ENCODE measurements at places on chromosomes 16 and 17.

- peak; percentile 91 for DNase-seq
These were observed 1.9 kb upstream of the PLEKHG4 start for GRCh38 chr16:67277294-67277998.

DNA sequence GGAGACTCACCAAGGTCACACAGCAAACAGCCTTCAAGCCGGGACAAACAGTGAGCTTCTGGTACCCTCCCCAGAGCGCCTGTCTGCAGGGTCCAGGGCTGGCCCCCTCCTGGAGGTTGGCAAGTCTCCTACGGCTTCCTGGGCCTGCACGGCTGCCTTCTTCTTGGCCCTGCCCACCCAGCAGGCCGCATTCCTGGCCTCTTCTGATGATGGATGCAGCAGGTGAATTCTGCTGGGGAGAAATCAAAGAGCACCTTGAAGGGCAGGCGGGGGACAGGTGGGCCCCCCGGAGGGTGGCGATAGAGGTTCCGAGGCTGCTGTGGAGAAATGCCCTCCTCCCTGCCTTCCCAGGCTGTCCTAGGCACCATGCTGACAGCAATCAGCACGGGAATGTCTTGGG is 3.8 kb upstream of the NOS2 start:
- no peak for DNase-seq

DNA sequence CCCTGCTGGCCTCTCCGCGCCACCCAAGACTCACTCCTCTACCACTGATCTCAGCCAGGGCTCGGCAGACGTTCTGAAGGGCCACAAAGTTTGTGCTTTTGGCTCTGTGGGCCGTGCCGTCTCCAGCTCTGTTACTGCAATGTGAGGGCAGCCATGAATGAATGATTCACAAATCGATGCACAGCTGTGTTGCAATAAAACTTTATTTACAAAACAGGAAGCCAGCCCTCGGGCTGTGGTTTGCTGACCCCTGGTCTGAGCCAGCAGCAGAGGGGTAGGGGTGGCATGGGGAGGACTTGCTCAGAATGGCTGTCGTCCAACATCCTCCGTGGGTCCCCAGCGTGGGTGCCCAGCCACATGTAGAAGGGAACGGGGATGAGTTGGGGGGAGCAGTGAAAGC is 63.0 kb upstream of the PVALEF start:
- no peak for DNase-seq

GRCh38 chr16:10660950-10661635 is 33.6 kb downstream of the TEKT5 start:
- DNase-seq, result no peak

DNA sequence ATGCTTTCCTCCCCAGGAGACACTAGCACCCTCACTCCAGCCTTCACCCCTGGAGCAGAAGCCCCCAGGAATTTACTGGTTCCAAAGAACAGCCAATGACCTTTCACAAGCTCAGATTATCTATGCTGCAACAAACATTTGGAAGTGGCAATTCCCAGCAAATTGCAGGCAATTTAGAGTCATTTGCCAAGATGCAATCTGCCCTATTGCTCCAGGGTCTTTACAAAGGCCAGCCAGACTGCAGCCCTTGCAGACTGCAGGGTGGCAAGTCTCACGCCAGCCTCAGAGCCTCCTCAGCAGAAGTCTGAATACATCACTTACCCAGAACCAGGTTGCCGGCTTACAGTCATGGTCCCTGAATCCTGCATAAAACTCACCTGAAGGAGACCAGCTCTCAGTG is 21.8 kb downstream of the AXIN1 start:
- DNase-seq, result no peak

DNA sequence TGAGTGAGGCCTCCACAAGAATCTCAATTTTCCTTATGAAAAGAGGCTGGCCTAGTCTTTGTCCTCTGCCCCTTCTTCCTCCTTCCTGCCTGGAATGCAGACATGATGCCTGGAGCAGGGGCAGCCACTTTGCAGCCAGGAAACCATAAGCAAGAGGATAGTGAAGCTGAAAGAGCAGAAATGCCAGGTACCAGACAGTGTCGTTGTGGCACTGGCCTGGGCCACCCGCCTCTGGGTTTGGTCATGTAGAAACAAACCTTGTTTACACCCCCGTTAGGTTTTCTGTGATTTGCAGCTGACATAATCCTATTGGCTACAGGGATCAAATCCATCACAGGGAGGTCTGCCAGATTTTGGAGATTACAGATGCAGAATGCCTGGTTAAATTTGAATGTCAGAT is 16.5 kb downstream of the CBFA2T3 start:
- DNase-seq, result no peak

DNA sequence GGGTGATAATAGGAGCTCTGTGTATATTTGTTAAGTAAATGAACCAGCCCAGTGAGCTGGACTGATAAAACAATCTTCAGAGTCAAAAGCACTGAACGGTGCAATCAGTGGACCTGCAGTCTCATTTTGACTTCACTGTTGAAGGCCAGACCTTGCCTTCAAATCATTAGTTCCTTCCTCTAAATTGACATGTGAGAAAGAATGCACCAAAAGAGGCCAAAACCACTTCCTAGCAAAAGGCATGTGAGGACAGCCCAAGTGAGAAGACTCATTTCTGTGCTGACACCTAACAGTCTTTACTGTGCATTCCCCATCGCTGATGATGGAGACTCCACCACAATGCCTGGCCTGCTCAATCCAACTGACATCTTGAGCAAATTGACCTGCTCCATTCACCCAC is 10.6 kb downstream of the GTF3C1 start:
- no peak for DNase-seq
